ENCODE measurements at places on chromosomes 11 and 22. TPM values are rescaled to one million over a fixed set of nuclear protein-coding genes. Genes with fewer than 3 reads are reported as not detected.

The NXPE4 gene
- not detected for total RNA-seq

- no peak for DNase-seq
Observed at GRCh38 chr11:18105086-18105801, 638 bp downstream of the SAAL1 start.

The KCTD14 gene
- not detected for total RNA-seq

The IGSF22 gene
- 0.22 TPM for total RNA-seq

DNA sequence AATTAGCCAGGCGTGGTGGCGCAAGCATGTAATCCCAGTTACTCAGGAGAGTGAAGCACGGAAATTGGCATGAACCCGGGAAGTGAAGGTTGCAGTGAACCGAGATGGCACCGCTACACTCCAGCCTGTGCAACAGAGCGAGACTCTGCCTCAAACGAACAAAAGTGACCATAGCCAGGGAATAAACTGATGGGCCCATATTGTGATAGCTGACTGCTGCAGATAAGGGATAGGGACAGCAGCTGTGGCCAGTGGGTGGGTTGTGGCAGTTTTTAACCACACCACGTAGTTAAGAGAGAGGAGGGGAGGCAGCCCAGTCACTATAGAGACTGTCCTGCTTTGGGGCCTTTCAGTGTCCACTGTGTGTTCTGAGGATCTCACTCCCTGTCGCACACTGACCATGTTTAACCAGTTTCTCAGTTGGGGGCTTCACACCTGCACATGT lies 58.9 kb downstream of the PISD start:
- DNase-seq, result no peak

GRCh38 chr22:47437110-47437509 lies 674.7 kb downstream of the TBC1D22A start:
- no peak for DNase-seq

The OR56A1 gene
- not detected for total RNA-seq

DNA sequence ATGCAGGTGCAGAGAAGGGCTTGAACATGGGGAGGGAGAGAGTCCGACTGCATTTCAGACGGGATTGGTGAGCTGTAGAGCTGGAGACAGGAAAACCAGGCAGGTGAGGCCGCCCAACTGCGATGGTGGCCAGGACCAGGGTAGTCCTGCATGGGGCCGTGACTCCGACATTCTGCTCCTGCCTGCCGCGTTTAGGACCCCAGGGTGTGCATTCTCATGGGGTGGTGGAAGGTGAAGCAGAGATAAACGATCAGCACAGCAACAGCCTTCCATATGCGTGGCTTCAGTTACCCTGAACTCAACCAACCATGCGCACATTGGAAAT lies 29.3 kb downstream of the SHANK2 start:
- no peak for DNase-seq

The CCDC73 gene
- total RNA-seq, result not detected
